ENCODE measurements at places on chromosomes 6 and 20.

GRCh38 chr6:50826037-50826761, 7.5 kb downstream of the TFAP2B start:
- no peak for DNase-seq

DNA sequence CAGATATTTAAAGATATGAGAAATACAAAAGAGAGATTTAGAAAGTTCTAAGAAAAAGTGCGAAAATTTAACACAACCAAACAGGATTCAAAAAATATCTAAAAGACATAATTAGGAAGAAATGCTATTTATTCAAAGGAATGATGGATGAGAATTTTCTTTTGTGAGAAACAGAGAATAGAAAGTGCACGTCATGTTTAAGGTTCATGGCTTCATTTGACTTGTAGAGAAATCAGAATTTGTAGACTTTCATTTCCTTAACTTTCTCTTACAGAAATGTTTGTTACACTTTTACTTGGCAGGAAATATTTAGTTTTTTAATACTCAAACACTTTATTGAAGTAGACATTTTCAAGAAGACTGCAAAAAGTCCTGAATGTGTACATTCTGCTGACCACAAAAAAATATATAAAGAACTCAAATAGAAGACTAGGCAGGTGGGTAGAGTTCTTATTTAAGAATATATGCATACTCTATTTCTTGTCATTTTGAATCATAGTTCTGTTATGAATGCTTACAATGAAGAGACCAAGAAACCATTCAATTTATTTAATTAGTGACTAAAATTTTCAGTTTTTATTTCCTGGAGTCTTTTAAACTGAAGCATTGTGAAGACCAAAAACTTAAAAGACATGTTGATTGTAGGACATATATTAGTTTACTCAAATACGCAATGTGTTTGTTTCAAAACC, 710.5 kb upstream of the HS3ST5 start:
- DNase-seq, result no peak

DNA sequence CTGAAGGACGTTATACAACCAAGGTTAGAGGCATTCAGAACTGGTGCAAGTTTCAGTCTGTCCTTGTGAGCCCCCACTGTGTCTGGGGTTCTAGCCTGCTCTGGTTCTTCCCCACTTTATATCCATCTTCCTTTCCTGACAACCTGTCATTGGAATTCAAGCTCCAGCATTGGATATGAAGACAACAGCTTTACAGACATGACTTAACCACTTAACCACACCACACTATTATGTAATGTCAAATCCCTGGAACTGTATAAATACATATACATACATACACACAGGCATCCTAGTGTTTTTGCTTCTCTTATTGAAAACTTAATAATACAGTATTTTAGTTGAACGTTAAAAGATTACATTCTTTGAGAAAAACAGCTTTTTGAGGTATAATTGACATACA, 217.9 kb upstream of the SGK1 start:
- DNase-seq, result no peak

GRCh38 chr20:25496165-25496967, 88.9 kb downstream of the GINS1 start:
- DNase-seq, result no peak

DNA sequence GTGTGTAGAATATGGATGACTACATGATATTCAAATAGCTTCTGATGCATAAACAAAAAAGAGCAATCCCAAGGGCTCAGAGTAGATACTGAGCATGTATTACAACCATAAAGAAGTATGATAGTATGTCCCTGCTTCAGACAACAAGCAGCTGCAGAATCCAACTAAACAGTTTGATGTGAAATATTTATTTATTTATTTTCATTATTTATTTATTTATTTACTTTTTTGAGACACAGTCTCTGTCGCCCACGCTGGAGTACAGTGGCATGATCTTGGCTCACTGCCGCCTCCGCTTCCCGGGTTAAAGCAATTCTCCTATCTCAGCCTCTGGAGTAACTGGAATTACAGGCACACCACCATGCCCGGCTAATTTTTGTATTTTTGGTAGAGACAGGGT, 384.3 kb downstream of the KHDRBS2 start:
- no peak for DNase-seq

DNA sequence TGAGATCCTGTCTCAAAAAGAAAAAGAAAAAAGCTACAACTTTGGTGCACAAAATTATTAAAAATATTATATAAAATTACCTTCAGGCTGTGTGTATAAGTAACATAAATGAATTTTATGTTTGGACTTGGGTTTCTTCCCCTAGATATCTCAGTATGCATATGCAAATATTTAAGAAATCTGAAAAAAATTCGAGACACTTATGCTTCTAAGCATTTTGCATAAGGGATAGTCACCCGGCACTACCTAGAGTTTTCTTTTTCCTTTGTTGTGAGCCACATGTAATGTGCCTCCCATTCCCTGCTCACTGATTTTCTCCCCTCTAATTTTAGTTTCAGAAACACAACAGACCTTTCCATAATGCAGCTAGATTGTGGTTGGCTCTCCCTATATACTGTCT, 79.4 kb downstream of the NCOA3 start:
- no peak for DNase-seq

All from stimulated activated CD8-positive, alpha-beta memory T cell treated with anti-CD3 and anti-CD28 coated beads, Interleukin-15, amount 100 ng/mL, for 1 hour (primary cell).